Activated T-helper 9 cell treated with anti-CD3 and anti-CD28 coated beads, Interleukin-2, amount 50 U/mL, for 16 hours (primary cell): ENCODE measurements at places on chromosomes 3 and 15.

GRCh38 chr3:187720337-187720670 is 17.9 kb upstream of the RTP2 start:
- no peak for DNase-seq

- no peak for DNase-seq
Measured at GRCh38 chr3:188573291-188573940, 419.5 kb downstream of the LPP start.

DNA sequence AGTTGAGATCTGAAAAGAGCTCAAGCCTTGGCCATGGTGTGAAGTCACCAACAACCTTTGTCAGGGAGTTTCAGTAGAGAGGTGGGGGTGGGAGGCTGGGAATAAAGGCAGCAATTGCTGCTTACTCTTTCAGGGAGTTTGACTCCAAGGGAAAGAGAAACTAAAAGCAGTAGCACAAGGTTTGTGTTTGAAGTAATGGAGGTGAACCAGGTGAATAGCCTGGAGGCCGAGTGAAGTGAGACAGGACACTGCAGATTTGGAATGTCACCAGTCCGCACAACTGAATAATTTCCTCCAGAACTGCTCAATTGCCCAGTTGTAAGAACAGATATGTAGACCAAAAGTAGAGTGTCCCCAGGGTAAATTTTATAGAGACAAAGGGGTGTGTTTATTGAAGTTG is 44.1 kb downstream of the CD86 start:
- no peak for DNase-seq

DNA sequence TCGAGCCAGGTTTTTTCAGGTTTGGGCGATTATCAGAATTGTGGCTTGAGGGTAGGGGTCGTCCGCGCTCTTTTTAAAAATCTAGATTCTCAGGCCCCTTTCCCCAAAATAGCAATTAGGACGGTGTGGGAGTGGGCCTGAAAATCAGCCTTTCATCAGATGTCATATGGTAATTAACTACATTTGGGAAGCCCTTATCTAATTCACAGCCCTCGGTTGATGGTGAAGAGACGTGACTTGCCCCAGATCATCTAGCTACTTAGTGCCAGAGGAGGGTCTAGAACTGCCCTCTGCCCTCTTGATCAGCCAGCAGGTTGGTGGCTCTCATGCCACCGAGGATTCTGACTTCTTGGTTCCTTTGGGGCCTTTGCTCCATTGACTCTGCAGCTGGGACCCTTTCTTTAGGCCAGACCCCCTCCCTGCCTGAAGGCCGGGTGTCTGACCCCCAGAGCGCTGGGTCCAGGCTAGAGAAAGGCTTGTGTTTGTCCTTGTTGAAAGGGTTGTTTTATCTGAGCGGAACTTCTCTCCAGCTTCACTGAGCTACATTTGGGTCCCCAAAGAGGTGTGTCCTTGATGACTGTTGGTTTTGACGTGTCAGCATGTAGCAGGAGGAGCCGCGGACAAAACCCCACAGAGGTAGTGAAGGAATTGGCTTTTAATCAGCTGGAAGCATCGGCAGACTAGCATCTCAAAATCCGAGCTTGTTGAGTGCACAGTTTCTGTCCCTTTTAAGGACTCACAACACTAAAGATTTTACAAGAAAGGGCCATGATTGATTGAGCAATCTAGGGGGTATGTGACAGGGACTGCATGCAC is 857 bp downstream of the AEN start:
- DNase-seq = no peak

GRCh38 chr3:107028626-107029025 is 348.6 kb upstream of the CCDC54 start:
- no peak for DNase-seq

DNA sequence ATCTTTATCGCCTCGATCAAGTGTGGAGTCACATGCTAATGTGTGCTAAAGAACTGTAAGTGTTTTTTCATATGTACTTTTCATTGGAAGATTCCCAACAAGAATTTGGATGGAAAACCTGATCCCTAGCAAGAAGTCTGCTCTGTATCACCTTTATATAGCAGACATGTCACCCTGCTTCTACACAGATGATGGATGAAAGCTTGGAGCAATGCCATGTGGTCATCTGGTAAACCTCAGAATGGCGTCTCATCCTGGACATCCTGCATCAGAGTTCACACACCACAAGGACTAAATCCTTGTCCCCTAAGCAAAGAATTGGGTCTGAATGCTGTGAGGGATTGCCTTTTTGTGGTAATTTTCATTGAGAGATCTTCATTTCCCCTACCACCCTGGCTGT is 42.1 kb upstream of the CTDSPL start:
- no peak for DNase-seq

DNA sequence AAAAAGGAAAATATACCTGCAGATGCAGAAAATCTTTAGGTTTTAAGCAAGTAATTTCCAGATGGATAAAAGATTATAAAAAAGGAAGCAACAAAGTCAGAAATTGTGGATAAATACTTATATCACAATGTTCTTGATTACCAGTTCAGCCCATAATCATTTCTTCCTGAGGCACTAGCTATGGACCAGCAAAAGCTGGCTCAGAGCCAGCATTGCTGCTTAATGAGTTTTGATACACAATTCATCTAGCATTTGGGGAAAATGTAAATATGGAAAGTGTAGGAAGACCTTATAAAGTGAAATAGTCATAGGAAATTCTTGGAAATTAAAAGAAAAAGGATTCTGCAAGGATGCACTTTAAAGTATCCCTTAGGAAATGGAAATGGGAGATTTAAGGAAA is 168.3 kb upstream of the GBE1 start:
- DNase-seq = no peak

DNA sequence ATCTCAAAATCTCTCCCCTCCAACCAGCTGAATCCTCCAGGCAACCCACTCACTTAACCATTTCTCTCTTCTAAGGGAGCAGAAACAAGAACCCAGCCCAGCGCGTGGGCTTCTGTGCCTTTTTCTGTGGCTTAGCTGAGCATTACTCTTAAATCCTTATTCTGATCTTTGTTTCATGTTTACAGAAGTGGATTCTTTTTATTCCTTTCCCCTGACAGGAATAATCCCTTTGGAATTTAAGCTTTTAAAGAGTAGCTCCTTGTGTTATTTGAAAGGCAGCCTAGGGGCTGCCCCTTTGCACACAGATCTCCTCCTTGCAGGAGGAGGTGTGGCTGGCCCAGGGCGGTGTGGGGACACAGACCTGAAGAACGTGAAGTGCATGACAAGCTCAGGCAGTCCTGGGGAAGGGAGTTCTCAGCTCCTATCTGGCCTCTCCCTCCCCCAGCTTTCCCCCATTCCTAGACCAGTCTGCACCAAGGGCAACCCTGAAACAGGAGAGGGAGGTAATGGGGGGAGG is 77.1 kb upstream of the UBE2E1 start:
- no peak for DNase-seq

DNA sequence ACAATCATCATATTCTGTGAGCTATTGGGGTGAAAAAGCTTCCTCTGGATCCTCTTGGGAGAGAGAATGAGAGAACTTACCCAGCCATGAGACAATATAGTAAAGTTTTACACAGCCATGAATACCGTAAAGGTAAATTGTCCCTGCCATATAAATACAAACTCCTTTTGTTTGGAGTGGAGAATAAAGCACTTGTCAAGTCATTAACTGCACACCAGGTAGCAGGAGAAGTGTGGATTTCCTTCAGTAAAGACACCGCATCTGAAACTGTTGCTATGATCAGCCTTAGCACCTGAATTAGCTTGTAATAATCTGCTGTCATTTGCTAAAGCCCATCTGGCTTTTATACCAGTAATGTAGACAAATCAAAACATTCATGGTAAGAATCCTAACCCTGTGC is 336.6 kb upstream of the SLCO3A1 start:
- DNase-seq = no peak

GRCh38 chr3:147191795-147192385 is 214.5 kb downstream of the ZIC4 start:
- DNase-seq = no peak

DNA sequence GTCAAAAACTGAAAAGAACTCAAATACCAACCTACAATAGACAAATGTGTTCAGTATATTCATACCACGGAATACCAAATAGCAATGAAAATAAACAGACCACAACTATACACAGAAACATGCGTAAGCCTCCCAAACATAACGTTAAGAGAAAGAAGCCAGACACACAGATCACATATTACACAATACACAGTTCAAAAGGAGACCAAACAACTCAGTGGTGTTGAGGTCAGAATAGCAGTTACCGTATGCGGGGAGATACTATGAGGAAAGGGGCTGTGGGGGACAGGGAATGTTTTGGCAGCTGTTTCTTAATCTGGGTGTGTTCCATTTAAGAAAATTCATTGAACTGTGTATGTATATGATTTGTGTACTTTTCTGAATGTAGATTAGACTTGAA is 6.6 kb downstream of the OSBPL10 start:
- DNase-seq = no peak

DNA sequence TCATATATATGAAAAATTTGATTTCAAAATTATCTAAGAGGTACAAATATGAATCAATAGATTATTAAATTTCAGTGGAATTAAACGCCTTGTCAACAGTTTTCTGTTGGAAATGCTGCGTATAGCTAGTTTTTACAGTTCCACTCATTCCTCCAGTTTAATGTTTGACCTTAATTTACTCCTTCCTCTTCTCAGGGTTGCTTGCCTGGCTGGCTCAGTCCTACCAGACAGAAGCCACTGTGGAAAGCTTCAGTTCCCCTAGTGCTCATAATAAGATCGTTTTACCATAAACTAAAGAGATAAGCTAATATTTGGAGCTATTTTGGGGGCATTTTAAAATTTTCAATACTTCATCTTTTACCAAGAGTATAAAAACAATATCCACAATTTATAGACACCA is 22.8 kb downstream of the EMC7 start:
- DNase-seq = no peak

- DNase-seq = peak; percentile 49
Measured at GRCh38 chr3:157160658-157161424, 894 bp upstream of the CCNL1 start.

DNA sequence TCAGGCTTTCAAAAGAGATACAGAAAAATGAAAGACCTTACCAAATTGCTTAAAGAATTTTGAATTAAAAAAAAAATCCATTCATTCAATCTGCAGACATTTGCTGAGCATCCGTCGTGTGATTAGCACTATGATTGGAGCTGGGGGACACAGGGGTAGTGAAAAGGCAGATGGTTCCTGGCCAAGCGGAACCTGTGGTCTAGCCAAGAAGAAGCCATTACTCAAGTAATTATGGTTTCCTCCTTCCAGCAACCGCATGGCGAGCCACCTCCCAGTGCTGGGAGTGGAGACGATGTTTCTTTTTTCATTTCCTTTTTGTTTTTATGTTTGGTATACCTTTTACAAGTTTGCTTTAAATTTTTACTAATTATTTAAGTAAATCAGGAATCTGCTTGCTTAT is 140.2 kb downstream of the CACNA2D3 start:
- DNase-seq = no peak

GRCh38 chr3:188052169-188053035 is 101.6 kb upstream of the LPP start:
- no peak for DNase-seq

- DNase-seq = no peak
Measured at GRCh38 chr15:20340931-20341661, 200.5 kb downstream of the GOLGA6L6 start.

GRCh38 chr3:188631291-188632010 is 477.5 kb downstream of the LPP start:
- no peak for DNase-seq

GRCh38 chr15:42053914-42054313 is 33.1 kb upstream of the PLA2G4E start:
- no peak for DNase-seq

DNA sequence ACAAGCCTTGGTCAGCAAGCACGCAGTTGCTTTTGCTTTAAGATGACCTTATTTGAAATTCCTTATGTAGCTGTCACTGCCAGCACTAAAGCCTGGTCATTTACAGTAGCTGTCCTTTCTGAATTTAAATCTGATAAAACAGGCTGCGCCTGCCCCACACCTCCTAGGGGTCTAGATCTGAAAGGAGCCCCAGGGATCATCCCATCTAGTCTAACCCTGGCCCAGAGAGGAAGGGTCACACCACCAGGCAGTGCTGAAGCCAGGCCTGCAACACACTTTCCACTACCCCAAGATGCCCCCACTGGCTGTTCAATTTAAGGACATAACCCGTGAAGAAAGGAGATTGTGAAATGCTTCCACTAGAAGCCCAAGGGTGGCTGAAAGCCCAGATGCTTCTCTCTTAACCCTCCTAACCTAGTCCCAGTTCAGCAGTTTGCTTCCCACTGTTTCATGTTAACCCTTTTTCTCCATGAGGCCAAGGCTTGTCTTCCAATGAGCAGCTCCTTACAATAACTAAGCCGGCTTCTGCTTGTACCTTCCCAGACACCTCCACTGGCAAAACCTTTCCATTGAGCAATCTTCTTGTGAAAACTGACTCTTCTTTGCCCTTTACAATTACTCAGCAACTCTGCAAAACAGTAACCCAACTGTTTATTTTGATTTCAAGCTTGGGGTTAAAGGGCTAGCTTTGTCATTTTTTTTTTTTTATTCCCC is 198.9 kb upstream of the LPP start:
- DNase-seq = no peak

DNA sequence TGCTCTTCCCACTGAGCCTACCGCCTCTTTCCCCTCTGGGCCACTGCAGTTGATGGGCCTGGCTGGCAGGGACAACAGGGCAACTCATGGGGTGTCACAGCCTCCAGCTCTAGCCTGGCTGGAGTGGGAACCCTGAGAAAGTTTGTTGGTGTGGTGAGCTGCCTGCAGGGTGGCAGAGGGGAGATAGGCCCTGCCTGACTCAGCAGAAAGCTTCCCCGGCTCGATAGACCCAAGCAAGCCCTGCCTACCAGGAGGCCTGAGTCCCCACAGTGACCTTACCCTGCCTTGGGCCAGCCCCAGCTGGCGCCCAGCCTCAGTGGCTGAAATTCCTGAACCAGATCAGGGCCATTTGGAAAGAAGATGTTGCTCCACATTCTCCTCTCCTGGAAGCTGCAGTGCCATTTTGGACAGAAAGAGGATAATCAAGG is 29.4 kb downstream of the ABTB1 start:
- DNase-seq = no peak
